Epithelial cell of proximal tubule (primary cell): ENCODE measurements at places on chromosomes 11 and 22. TPM values are rescaled to one million over a fixed set of nuclear protein-coding genes. Genes with fewer than 3 reads are reported as not detected.

Gene CD3G
- total RNA-seq, result not detected in 2 replicates

Gene TMEM132A
- 150 and 287 TPM in 2 replicates for total RNA-seq

Gene SCUBE1
- total RNA-seq, result not detected in 2 replicates

Gene ZBTB16
- total RNA-seq, result 0.17 TPM in 1 of 2 replicates, not detected in the other

Gene TBRG1
- 12.6 and 25.3 TPM in 2 replicates for total RNA-seq

Gene NXPE4
- not detected in 2 replicates for total RNA-seq

Gene DDTL
- 2.1 TPM in 1 of 2 replicates, not detected in the other for total RNA-seq

Gene DDX6
- 32.6 and 36.5 TPM in 2 replicates for total RNA-seq

Gene STIM1
- total RNA-seq, result 14.9 and 16.5 TPM in 2 replicates

Gene BTBD18
- not detected in 2 replicates for total RNA-seq

Gene WNT7B
- total RNA-seq, result 30.1 and 112 TPM in 2 replicates

Gene ZW10
- 16.3 and 25.7 TPM in 2 replicates for total RNA-seq

Gene MMP27
- total RNA-seq, result not detected in 2 replicates

Gene MTCH2
- total RNA-seq, result 153 and 160 TPM in 2 replicates

Gene CBX6
- total RNA-seq, result 36.7 and 43.5 TPM in 2 replicates

Gene MISFA
- total RNA-seq, result 0.36 and 1.3 TPM in 2 replicates

Gene PLAAT5
- total RNA-seq, result 0.06 and 1.6 TPM in 2 replicates

Gene TYR
- not detected in 2 replicates for total RNA-seq
